ENCODE measurements at places on chromosomes 1 and 21.

DNA sequence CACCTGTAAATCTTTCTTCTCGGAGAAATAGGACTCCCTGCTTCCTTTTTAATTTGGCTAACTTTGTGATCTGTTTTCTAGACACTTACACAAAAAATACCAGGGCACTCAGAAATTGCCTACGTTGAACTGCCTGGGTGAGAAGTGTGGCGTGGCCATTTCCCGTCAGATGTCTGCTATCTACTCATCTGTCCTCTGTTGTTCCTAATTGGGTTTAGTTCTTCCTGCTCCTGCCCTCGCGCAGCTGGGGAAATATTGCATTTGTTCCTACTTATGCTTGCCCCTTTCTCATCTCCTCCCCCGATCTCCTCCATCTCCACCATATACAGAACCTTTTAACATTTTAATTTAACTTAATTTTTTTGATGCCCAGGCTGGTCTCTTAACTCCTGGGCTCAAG is 55.1 kb downstream of the CD58 start:
- no peak for ATAC-seq

DNA sequence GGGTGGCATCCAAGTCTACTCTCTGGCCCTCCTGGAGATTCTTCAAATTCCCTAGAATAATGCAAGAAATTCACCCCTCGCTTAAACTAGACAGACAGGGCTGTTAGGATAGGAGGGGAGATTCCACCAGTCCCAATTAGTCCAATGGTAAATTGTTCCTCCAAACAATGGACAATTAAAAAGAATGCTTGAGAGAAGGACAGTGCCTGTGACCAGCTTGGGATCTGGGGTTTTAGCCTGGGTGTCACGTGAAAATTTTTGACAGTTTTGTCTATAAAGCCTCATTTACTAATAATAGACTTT is 177.7 kb upstream of the RAB4A start:
- ATAC-seq: no peak

- ATAC-seq: no peak
Observed at GRCh38 chr1:85411567-85412305, 53.2 kb downstream of the DDAH1 start.

GRCh38 chr1:3611170-3612019 is at the start of gene MEGF6:
Gene MEGF6, minus strand, starts transcription at chr1:3611508. Its CDS starts 240 bp downstream, at chr1:3611268.
- peak; percentile 38 for ATAC-seq

GRCh38 chr1:215282557-215282956 is 200.0 kb downstream of the KCNK2 start:
- no peak for ATAC-seq

DNA sequence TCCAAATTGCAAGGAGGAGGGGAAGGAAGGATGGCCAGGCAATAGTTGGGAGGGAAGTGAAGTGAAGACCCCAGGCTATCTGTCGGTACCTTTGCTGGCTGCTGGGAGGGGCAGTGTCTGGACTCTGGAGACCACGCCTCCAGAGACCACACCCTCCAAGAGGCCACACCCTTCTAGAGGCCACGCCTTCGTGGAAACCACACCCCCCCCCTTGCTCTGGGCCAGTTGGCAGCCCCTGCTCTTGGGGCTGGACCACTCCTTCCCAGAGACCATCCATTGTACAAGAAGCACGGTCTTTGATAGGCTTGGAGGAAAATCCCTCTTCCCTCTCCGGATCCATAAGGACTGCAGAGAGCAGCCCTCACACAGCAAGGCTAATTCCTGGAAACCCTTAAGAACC is 73.1 kb downstream of the RYR2 start:
- no peak for ATAC-seq

DNA sequence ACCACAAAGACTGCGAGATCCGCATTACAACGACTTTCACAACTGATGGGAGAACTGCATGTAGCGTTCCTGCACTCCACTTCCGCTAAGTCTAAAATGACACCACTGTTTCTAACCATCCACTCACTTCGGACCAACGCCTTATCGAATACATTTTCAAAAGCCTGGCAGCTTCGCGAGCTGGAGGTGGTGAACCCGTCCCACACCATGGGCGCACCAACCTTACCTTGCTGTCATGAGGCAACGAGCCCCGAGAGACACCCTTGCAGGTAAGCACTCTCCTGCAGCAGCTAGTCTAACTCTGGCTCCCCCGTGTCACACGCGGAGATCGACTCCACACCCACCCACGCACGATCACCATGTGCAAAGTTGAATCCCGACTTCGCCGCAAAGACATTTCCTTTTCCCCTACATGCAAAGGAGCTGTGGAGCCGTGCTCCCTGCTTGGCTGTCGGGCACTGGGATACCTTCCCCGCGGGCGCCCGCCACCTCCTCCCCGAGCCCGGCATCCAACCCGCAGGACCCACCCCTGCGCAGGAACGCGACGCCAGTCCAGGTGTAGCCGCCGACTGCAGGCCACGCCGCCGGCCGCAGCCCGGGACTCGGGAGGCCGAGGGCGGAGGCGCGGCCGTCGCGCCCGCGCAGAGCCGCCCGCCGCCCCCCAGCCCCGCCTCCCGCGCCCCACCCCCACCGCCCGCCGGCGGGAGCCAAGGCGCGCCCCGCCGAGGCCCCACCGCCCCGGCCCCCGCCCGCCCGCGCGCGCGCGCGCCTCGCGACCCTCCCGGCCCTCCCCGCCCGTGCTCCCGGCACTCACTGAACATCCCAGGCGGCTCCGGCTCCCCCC is 629 bp downstream of the TAF5L start:
- peak; percentile 73 for ATAC-seq

DNA sequence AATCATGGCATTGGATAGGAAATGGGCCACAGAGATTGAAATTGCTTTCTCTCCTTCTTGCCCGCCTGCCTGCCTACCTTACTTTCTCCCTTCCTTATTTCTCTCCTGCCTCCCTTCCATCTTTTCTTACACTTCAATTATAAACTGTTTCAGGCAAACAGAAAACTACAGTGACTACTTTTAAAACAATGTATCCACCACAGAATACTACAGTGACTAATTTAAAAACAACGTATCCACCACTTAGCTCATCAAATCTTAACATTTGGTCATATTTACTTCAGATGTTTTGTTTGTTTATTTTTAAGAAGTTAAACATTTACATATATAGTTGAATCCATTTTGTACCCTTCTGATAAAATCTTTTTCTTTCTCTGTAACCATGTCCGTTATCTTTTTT is 54.4 kb downstream of the SNRPE start:
- no peak for ATAC-seq

DNA sequence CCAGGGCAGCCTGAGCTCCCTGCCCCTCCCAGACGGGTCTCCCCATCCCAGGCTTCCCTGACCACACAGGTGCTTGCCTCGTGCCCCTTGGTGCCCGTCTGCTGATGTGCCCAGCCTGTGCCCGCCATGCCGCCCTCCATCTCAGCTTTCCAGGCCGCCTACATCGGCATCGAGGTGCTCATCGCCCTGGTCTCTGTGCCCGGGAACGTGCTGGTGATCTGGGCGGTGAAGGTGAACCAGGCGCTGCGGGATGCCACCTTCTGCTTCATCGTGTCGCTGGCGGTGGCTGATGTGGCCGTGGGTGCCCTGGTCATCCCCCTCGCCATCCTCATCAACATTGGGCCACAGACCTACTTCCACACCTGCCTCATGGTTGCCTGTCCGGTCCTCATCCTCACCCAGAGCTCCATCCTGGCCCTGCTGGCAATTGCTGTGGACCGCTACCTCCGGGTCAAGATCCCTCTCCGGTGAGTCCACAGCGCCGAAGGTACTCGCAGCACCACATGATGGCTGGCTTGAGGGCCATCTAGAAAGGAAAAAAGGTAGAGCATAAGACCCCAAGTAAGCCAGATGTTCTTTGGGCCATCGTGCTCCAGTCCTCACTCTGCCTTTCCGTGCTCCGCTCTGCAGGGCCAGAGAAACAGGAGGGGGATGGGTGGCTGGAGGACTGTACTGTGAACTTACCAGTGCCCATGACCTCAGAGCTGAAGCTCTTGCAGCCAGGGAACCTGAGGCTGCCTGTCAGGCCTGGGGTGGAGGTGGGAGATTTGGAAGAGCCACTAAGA is 1.4 kb downstream of the ADORA1 start:
- ATAC-seq: no peak

Data from stimulated activated memory B cell treated with anti-CD40 and anti-IgM and Interleukin-4, amounts not matched to agents 10 μg/mL and 1 μg/mL and 100 μg/mL, for 72 hours (primary cell).